ENCODE measurements at places on chromosomes 7 and 10. TPM values are rescaled to one million over a fixed set of nuclear protein-coding genes. Genes with fewer than 3 reads are reported as not detected.

MNX1 gene
- total RNA-seq: not detected

MGMT gene
- total RNA-seq: 21.0 TPM

FRAT1 gene
- total RNA-seq: 1.7 TPM

NMT2 gene
- 64.5 TPM for total RNA-seq

CDC14C gene
- total RNA-seq: not detected

CPA1 gene
- total RNA-seq: not detected

TIAL1 gene
- 16.9 TPM for total RNA-seq

SP8 gene
- not detected for total RNA-seq

ADCY1 gene
- 0.12 TPM for total RNA-seq

CALCR gene
- not detected for total RNA-seq

CTAGE4 gene
- 0.66 TPM for total RNA-seq

Measured in aortic smooth muscle cell (primary cell).